ENCODE measurements at places on chromosomes 2 and 18.
A peak's percentile ranks its signal among the peaks of the same experiment; 100 is the strongest.

DNA sequence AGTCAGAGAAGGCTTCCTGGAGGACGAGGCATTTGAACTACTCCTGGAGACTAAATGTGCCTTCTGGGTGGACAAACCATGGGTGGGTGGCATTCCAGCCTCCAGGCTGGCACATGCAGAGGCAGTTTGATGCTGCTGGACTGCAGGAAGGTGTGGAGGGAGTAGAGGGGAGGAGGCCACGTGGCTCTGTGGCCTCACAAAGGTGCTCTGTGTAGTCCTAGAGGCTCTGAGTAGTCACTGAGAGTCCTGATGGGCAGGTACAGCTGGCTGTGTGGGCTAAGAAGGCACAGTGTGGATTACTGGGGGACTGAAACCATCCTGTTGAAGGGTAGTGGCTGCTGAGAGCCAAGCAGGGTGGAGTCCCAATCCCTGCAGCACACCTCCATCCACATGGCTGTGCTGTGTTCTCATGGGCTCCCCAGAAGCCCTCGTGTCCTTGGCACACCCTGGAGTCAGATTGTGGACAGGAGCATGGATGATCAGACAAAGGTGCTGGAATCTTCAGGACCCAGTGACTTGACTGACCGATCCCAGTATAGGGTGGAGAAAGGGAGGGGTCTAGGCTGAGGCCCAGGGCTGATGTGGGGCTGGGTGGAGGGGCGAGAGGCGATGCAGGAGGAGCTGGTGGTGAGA, 87.4 kb upstream of the HS6ST1 start:
- no peak for DNase-seq

DNA sequence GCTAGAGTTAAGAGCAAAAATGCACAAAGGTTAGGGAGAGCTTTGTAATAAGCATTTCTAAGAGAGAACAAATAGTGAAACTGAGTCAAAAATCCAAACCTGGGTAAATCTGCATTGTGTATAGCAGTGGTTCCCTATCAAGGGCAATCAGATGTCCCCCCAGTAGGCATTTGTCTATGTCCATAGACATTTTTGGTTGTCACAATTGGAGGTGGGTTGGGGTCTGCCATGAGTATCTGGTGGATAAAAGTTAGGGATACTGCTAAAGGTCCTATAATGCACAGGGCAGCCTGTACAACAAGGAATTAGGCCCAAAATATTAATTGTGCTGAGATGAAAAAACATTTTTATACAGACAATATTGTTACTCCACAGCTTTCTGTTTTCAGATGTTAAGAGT, 21.0 kb downstream of the NOP58 start:
- no peak for DNase-seq

DNA sequence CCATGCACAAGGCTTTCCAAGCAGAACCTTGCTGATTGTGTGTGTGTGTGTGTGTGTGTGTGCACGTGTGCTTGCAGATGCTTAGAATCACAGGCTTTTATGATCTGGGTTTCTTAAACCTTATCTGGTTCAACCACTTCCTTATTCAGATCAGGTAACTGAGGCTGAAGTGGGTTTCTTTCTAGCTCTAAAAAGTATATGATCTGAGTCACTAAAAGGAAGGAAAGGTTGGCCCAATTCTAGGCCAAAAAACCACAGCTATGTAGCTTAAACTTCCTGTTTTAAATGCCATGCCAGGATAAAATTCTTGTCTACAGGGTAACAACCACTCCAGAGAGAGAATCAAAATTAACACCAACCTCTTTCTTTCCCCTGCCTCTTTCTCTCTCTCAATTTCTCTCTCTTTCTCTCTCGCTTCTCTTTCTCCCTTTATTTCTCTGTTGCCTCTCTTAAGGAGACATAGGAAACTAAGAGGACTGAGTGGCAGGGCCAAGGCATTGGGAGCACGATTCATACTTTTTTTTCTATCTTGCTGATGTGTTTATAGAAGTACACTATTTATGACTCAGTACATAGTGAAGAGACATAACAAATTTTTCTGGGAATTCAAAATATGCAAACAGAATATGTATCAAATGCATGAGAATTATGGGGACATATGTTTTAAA, 140.3 kb downstream of the TRIB2 start:
- no peak for DNase-seq

GRCh38 chr2:207215308-207215707, 49.6 kb upstream of the KLF7 start:
- no peak for DNase-seq

- DNase-seq = no peak
These were observed 259.2 kb downstream of the OSR1 start for GRCh38 chr2:19099181-19099580.

DNA sequence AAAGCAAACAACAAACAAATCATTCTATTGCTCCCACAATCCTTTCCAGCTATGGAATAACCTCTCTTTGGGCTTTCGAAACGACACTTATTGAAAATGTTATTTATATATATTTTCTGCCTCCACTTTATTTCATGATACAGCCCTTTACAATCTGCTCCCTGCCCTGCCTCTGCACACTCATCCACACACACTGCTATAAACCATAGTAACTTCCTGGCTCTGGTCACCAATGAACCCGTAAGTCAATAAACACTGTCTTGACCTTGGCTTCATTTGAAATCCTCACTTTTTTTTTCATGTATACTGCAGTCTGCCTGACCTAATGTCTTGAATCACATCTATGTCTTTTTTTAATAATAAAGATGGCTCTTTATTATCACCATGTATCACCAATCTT, 161.5 kb downstream of the SLC39A10 start:
- no peak for DNase-seq

GRCh38 chr2:130261970-130262760, 63.9 kb upstream of the TUBA3E start:
- DNase-seq = peak; percentile 3

GRCh38 chr18:35753306-35753910, 171.9 kb downstream of the GALNT1 start:
- no peak for DNase-seq

DNA sequence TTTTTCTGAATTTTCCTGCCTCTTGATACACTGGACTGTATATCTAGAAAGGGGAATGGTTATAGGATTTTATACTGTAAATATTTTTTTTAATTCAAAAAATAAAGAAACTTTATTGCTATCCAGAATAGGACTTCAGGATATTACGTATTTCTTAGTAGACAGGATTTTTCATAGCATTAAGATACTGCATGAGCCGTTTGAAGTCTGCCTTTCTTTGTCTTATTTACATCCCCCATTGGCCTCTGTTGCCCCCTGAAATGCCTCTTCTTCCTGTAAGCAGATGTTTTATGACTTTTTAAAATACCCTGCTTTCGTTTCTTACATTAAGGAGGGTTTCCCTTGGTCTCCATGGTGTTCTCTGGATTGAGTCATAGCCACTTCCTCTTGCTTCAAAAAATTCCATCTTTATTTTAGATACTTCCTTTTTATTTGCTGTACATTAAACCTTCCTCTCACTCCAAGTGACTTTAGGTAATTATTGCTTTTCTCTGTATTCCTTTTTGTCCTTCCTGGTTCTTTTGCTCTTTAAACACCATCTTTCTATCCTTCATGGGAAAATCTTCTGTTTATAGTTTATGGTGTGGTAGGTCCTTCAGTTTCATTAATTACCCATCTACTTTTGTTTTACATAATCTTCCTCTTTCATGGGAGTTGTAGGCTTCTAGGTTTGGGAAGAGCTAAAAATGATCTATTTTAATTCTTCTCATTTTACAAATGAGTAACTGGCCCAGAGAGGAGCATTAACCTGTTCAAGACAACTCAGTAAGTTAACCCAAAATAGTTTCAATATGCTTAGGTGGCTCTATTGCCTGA, 72.6 kb downstream of the ZNF532 start:
- no peak for DNase-seq

- no peak for DNase-seq
These were observed 32.4 kb downstream of the NGEF start for GRCh38 chr2:232980683-232981082.

- DNase-seq = no peak
These were observed 17.7 kb downstream of the SERPINB12 start for GRCh38 chr18:63559567-63560491.

GRCh38 chr2:187988348-187988747, 303.3 kb upstream of the GULP1 start:
- no peak for DNase-seq

Data from NCI-H1092 treated with DMSO at 0.1 percent for 48 hours (cell line).